ENCODE measurements at places on chromosomes 3 and 15. TPM values are rescaled to one million over a fixed set of nuclear protein-coding genes. Genes with fewer than 3 reads are reported as not detected.
A peak's percentile ranks its signal among the peaks of the same experiment; 100 is the strongest.

- no peaks in the 10 kb centered on the region for H3K36me3 ChIP-seq
- no peak for DNase-seq
- H3K4me3 ChIP-seq = no peak overlapping the region
- H3K27ac ChIP-seq = no peak overlapping the region
These were observed 490.8 kb downstream of the CNTN4 start for GRCh38 chr3:2589336-2589969.

- H3K4me3 ChIP-seq = no peak overlapping the region
- peaks cover 12% of the 10 kb centered on the region for H3K27me3 ChIP-seq
- no peak overlapping the region for H3K27ac ChIP-seq
- no peak for DNase-seq
- H3K36me3 ChIP-seq = no peaks in the 10 kb centered on the region
These were observed 42.9 kb upstream of the RPL32 start for GRCh38 chr3:12884186-12884680.

GRCh38 chr3:52798978-52799476, 4.4 kb downstream of the ITIH3 start:
- H3K4me3 ChIP-seq = no peak overlapping the region
- no peaks in the 10 kb centered on the region for H3K36me3 ChIP-seq
- H3K27me3 ChIP-seq = no peaks in the 10 kb centered on the region
- no peak overlapping the region for H3K27ac ChIP-seq
- peak; percentile 92 for DNase-seq

DNA sequence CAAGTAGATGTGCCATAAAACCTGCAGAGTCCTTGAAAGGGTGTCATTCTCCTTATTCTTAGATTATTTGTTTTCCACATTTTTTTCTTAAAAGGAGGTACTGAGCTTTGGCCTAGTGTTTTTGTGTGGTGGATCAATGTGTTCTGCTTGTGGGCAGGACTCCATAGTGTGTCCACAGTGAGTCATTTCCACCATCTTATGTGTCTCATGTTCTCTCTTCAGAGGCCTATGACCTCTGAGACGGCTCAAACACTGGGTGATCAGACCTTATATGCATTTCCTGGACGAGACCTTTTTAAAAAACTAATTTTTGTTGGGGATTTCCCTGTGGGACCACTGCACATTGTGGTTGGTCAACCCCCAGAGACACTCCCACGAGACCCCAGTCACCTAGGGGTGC, 93.4 kb downstream of the CHCHD4 start:
- H3K36me3 ChIP-seq = no peaks in the 10 kb centered on the region
- DNase-seq = no peak
- H3K27me3 ChIP-seq = no peaks in the 10 kb centered on the region
- no peaks in the 10 kb centered on the region for H3K4me1 ChIP-seq
- H3K4me3 ChIP-seq = no peak overlapping the region

The ACSBG1 gene
- total RNA-seq = 1.2 TPM

DNA sequence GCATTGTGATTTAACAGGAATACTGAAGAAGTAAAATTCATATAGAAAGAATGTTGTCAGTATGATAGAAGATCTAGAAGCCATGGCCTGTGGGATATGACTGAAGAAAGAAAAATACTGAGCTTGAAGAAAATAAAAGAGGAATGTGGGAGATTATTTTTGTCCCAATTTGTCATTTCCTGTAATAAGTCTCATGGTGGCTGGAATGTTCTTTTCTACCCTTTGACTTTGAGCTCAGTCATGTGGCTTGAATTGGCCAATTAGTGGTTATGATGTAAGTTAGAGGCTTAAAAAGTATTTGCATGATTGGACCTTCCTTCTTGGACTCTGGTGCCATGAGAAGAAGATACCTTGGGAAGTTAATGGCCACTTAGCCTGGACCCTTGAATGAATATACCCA, 14.1 kb downstream of the APH1B start:
- no peaks in the 10 kb centered on the region for H3K36me3 ChIP-seq
- H3K27me3 ChIP-seq = no peaks in the 10 kb centered on the region
- H3K4me3 ChIP-seq = no peak overlapping the region
- DNase-seq = no peak
- H3K4me1 ChIP-seq = no peaks in the 10 kb centered on the region

The HCLS1 gene
- 1.3 TPM for total RNA-seq

The BCL2A1 gene
- not detected for total RNA-seq

The ITIH1 gene
- not detected for total RNA-seq

The ERC2 gene
- 22.8 TPM for total RNA-seq
